ENCODE measurements at places on chromosomes 1 and 21.

- DNase-seq: no peak
Measured at GRCh38 chr1:43306688-43307457, 6.1 kb downstream of the TIE1 start.

GRCh38 chr1:150777544-150777943 lies 12.0 kb upstream of the CTSS start:
- no peak for DNase-seq

- DNase-seq: no peak
Measured at GRCh38 chr1:17485281-17485680, 45.8 kb upstream of the RCC2 start.

DNA sequence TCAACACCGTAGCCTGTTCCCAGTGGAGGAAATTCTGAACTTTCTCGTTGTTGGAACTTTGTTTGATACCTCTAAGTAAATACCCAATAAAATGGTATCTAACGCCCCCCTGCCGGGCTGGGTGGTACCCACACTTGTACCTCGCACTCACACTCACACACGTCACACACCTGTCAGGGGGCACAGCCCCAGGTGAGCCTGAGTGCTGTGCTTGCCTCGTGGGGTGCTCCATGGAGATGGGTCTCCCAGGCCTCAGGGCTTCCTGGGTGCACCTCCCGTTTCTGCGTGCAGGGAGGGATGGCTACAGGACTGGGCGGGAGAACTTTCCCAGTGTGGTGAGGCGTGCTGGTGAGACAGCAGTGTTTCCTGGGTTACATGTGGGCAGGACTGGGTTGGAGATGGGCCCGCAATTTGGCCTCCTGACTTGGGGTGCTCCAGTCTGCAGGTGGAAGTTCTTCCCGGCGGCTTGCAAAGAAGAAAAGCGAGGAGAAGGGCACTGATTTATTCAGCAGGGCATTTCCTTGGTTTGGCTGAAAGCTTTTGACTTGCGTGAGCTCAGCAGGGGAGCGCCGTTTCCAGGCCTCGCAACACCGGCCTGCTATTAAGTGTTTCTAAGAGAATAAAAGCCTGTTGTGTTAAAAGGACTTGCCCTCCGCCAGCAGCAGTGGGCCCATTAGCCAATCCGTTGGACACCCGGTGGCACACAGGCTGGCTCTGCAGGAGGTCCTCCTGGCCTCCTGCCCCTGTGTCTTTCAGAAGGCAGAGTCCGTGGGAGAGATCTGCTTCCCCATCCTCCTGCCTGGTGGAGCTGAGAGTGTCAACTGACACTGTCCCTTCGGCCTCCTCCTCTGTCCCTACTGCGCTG lies 79.7 kb downstream of the KIF26B start:
- no peak for DNase-seq

GRCh38 chr1:168788258-168788657 lies 59.3 kb upstream of the DPT start:
- DNase-seq: no peak

- DNase-seq: no peak
Measured at GRCh38 chr1:226967665-226968064, 27.6 kb downstream of the COQ8A start.
